ENCODE measurements at places on chromosomes 2 and 18.

DNA sequence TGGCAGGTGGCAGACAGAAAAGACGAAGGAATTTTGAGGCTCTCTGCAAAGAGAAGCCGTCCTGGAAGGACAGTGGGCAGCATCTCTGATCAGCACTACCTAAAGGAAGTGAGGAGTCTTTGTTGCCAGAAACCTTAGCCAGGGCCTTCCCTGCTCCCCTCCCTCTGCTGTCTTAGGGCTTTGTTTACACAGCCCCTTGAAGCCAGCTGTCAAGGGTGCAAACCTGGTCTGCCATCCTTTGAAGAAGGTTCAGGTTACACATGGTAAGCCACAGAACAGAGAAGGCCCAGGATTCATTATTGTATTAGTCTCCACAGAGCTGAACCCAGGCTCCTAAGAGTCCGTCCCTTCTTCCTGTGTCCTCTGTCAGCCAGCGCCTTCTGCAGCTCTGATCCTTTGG is 356.7 kb downstream of the TGIF1 start:
- no peak for DNase-seq

- DNase-seq: no peak
Measured at GRCh38 chr2:36411962-36412444, 56.4 kb downstream of the CRIM1 start.

DNA sequence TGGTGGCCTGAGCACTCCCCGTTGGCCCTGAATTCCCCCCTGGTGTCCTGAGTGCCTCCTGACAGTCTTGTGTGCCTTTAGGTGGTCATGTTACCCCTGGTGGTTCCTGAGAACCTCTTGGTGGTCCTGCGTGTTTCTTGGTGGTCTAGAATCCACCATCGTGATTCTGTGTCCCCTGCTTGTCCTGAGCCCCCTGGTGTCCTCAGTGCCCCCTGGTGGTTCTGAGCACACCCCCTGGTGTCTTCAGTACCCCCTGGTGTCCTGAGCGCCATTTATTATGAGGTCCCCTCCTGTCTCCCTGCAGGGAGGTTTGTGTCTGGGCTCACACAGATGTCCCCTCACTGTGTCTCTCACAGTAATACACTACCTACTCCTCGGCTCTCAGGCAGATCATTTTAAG is 61.3 kb upstream of the MAL start:
- DNase-seq: no peak

DNA sequence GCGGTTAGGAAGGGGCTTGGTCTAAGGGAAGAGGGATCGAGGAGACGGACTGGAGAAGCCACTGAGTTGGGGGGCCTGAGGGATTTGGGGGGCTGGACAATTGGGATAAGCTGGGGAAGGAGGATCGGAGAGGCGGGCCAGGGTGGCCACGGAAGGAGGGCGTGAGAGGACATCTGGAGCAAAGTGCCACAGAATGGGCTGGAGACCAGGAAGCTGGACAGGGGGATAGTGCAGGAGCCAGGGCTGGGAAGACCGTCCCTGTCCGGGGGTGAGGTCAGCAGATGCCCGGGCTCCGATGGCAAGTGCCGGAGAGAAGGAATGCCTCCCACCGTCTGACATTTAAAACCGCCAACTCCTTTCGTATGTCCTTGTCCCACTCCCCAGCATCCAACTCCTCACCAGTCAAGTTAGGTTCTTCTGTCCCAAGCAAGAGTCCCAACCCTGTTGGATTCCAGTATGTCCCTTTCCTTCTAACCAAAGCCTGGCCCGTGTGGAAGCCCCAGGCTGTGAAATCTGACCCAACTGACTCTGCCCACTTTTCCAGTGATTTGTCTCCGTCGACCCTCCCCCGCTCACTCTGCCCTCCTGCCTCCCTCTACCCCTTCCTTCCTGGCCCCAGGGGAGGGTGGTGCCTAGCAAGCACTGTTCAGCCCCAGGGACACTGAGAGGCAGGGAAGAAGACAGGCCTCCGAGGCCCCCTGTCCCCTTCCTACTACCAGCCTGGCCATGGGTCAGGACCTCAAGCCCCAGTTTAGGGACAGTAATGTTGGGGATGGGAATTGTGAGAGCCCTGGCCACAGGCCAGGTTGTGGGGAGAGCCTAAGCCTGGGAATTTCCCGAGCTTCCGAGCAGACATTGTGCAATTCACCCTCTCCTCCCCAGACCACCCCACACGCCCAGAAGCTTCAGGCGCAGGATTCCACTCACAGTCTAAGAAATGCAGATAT is 31.5 kb upstream of the TMBIM1 start:
- DNase-seq: peak; percentile 31

GRCh38 chr2:239955989-239956817 is 68.9 kb downstream of the NDUFA10 start:
- DNase-seq: no peak

- no peak for DNase-seq
Measured at GRCh38 chr2:80244905-80245584, 59.5 kb downstream of the LRRTM1 start.

- DNase-seq: no peak
Measured at GRCh38 chr18:10558243-10558966, 32.6 kb downstream of the NAPG start.

DNA sequence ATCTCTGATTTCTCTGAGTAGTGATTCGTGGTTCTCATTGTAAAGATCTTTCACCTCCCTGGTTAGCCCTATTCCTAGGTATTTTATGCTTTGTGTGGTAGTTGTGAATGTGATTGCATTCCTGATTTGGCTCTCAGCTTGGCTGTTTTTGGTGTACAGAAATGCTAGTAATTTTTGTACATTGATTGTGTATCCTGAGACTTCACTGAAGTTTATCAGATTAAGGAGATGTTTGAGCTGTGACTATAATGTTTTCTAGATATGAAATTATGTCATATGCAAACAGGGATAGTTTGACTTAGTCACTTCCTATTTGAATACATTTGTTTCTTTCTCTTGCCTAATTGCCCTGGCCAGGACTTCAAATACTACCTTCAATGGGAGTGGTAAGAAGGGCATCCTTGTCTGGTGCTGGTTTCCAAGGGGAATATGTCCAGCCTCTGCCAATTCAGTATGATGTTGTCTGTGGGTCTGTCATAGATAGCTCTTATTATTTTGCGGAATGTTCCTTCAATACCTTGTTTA is 251.9 kb upstream of the ZNF804A start:
- no peak for DNase-seq

DNA sequence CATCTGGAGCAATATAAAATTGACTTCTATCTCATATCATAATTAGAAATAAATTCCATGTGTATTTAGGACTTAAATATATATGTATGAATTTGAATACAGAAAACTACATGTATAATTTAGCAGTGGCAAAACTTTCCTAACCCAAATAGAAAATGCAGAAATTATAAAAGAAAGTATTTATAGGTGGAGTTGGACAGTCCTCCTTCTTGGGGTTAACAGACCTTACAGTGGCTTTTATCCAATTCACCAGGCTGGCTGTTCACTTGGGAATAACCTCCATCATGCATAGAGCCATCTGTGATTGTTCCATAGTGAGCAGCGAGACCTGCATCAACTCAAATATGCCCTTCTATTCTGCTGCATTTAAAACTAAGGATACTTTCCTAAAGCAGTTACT is 8.3 kb downstream of the DDX1 start:
- no peak for DNase-seq

GRCh38 chr2:23199115-23199918 is 185.7 kb upstream of the KLHL29 start:
- peak; percentile 54 for DNase-seq

DNA sequence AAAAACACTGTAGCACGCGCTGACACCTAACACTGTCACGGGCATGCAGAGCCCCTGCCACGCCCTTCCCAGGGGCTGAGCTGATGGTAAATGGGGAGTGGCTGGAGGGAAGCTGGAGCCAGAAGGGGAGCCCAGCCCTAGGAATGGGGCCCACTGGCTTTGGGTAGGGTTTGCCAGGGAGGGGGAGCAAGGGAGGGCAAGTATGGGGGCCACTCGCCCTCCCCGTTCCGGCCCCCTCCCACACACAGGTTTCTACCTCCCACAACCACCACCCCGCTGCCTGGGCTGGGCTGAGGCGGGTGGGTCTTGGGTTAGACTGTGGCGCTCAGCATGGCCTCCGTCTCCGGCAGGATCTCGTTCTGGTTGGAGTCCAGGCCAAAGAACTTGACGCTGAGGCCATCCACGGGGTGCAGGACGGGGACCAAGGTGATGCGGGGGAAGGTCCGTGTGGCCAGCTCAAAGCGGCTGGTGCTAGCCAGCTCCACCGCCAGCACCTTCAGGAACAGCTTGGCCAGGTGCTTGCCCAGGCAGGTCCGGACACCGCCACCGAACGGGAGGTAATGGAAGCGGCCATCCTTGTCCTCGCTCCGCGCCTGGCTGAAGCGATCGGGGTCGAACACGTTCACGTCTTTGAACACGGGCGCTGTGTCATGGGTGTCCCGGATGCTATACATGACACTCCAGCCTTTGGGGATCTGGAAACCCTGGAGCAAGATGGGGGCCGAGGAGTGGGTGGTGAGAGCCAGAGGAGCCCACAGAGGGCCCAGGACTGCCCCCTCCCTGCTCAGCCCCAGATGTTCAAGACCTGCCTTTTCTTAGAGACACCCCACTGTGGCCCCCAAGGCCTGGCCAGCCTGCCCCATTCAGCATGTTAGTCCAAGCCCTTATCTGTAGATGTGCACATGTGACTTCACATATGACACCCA is 15.5 kb downstream of the CYP26B1 start:
- DNase-seq: no peak

- DNase-seq: peak; percentile 61
Measured at GRCh38 chr2:64214281-64215115, 70.3 kb upstream of the PELI1 start.

DNA sequence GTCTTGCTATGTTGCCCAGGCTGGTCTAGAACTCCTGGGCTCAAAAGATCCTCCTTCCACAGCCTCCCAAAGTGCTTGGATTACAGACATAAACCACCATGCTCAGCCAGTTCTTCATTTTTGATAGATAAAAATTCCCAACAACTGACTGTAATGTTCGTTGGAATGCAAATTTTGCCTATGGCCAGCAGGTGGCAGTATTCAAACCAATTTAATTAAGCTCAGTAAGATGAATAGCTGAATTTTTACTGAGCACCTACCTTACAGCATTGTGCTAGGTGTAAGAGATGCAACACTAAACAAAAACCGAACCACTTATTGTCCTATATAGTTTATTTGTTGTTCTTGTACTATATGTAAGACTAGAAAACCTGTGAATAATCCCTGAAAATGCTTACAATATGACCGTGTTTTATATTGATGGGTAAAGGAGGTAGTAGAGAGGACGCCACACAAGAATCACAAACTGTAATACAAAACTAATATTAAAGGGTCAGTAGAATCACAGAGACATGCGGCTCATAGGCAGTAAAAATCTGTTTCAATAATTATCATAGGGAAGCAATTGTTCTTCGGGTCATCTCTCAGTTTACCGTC is 8.2 kb upstream of the TMEM182 start:
- DNase-seq: peak; percentile 70

GRCh38 chr18:70421471-70422390 is 132.9 kb downstream of the SOCS6 start:
- DNase-seq: peak; percentile 77

DNA sequence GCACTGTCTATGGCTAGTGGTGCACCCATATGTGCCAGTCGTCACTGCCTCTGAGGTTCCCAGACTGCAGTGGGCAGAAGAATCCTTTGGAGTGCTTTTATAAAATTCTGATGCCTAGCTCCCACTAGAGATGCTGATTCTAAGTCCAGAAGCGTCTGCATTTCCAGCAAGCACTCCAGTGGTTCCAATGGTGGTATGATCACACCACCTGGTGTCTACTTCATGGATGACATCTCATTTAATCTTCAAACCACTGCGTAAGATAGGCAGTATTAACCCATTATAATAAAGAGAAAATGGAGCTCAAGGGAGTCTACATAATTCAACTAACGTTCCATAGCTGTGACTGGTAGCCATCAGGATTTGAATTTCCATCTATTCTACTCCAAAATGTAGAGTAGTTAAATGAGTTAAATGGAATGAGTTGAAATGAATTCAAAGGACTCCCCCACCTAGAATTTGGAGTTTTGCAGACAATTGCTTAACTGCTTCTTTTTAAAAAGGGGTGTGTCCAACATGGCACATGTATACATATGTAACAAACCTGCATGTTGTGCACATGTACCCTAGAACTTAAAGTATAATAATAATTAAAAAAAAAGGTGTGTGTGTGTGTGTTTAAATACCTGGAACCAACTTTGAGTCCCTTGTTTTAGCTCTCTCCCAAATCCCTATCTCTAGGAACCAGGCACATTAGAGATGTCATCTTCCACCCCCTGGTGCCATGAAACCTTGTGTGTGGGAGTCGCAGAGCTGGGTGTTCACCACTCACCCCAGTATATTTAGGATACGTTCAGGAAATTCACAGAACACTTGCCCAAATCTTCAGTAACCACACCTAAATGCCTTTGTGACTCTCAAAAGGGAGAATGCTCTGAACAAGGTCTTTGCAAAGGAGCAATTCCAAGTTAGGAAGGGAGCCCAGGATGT is 14.1 kb downstream of the LAMA3 start:
- peak; percentile 75 for DNase-seq

- DNase-seq: no peak
Measured at GRCh38 chr2:127575185-127575765, 39.8 kb downstream of the MYO7B start.

- no peak for DNase-seq
Measured at GRCh38 chr18:37253394-37254235, 312.0 kb downstream of the CELF4 start.

GRCh38 chr18:79924814-79925731 is 26.4 kb downstream of the SLC66A2 start:
- no peak for DNase-seq

DNA sequence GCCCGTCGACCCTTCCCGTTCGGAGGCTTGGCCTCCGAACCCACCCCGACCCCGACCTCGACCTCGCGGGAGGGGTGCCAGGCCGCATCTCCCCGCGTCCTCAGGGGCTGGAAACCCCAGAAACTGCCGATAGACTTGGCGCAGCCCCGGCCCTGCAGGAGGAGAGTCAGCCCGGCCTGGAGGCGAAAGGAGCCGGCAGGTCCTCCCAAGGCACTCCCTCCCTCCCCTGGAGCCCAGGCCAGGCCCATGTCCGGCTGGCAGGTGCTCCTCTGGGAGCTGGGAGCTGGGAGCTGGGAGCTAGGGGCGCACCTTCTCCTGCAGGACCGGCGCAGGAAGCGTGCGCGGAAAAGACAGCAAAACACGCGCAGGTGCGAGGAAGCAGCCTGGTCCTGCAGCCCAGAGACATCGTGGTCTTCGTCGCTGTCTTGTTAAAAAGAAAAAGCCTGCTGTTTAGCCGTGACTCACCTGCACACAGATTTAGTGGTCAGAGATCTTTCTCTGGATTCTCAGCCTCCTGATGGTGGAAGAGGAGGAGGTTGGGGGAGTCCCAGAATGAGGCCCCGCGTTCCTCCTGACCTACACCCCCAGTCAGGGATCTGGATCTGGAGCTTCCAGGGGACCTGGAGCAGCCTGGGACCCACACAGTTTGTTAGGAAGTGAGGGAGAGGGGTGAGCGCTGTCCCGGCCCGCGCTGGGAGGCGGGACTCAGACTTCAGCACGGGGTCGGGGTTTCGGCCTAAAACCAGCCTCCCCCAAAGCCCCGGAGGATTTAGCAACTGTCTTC is 660 bp upstream of the MBP start:
- DNase-seq: peak; percentile 37

- no peak for DNase-seq
Measured at GRCh38 chr2:56455642-56456041, 271.9 kb downstream of the CCDC85A start.

- no peak for DNase-seq
Measured at GRCh38 chr2:168518555-168519066, 62.5 kb downstream of the CERS6 start.

- DNase-seq: no peak
Measured at GRCh38 chr18:58604311-58604710, 24.6 kb downstream of the ALPK2 start.

- DNase-seq: no peak
Measured at GRCh38 chr2:4214444-4215205, 511.2 kb downstream of the DCDC2C start.

- no peak for DNase-seq
Measured at GRCh38 chr2:142849820-142850219, 27.6 kb upstream of the KYNU start.

Data from HT-29 (cell line).